ENCODE measurements at places on chromosomes 6 and 20.

DNA sequence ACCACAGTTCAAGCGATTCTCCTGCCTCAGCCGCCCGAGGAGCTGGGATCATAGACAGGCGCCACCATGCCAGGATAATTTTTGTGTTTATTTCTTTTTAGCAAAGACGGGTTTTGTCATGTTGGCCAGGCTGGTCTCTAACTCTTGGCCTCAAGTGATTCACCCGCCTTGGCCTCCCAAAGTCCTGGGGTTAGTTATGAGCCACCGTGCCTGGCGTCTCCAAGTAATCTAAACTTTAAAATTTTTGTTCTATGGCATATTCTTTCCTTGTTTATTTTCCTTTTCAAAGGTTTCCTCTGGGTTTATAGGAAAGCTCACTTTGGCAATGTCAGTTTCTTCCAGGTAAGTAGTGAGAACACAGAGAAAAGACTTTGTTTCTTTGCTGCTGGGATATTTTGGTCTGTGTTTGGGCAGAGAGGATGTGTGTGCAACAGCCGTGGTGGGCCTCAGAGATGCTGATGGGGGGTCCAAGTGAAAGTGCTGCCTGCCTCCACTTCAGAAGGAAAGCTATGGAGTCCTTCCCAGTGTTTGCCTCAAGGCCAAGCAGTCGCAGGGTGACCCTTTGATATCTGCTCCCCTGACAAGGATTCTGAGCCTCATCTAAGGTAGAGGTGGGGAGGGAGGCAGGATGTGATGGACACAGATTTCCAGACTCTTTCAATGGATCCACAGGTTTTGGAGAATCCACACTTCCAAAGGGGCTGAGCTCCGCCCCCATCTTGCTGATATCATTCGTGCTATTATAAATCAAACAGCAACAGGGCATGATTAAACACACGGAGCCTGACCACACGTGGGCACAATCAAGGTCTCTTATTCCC, 2.3 kb downstream of the LRP11 start:
- DNase-seq: no peak

DNA sequence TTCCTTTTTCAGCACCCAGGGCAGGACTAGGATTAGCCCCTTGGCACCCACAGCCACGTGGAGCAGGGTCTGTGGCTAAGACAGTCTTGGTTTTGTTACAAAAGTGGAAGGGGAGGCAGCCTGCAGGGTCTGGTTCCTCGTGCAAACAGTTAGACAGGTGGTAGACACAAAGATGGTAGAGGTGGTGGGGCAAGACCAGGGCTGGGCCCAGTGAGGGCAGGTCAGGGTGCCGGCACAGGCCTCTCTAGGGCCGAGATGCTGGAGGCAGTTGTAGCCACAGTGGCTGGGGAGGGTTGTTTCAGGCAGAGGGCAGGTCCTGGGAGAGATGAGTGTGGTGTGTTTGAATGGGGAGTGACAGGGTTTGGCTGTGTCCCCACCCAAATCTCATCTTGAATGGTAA, 161.6 kb downstream of the SMOC2 start:
- DNase-seq: no peak

GRCh38 chr6:144546807-144547206, 261.7 kb downstream of the UTRN start:
- no peak for DNase-seq

- no peak for DNase-seq
These were observed 93.9 kb upstream of the HEY2 start for GRCh38 chr6:125655511-125655910.

DNA sequence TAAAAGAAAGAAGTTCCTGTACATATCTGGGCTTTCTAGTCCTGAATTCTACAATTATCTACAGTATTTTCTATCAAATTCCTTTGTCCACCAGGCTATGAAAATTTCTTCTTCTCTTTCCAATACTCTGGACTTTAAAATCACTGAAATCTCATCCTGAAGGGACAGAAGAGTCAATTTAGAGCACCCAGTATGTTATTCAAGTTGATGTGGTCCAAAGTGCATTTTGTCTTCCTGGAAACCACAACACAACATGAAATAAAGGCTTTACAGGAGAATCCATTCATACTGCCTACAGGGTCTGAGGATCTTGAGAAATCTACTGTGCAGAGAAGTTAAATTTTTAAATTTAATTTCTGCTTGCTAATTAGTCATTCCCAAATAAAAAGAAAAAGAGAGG, 94.9 kb upstream of the ADGRF1 start:
- no peak for DNase-seq

GRCh38 chr6:132570221-132570777, at the start of gene TAAR6:
Gene TAAR6, plus strand, starts transcription at chr6:132570322. Its CDS starts 0 bp downstream, at chr6:132570322.
- no peak for DNase-seq

DNA sequence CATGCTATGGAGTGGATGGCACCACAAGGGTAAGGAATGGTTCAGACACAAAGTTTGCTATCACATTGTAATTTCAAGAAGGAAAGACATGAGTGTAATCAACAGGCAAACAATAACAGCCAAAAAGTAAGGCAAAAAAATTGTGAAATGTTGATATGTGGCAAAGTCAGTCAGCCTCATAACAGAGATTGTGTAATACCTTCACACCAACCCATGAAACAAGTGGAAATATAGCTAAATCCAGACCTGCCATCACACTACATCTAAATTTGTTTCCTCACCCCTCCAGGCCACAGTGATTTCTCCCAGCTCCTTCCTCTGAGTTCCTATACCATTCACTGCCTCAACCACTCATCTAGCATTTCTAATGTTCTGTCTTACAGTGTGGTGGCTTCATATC, 37.3 kb downstream of the SIM1 start:
- DNase-seq: no peak

GRCh38 chr20:58852543-58853271, at the start of gene GNAS:
Gene GNAS, plus strand, starts transcription at chr20:58852716.
- peak; percentile 62 for DNase-seq
